ENCODE measurements at places on chromosomes 6 and 20.

- DNase-seq, result no peak
Measured at GRCh38 chr20:38665094-38665493, 59.2 kb upstream of the SLC32A1 start.

DNA sequence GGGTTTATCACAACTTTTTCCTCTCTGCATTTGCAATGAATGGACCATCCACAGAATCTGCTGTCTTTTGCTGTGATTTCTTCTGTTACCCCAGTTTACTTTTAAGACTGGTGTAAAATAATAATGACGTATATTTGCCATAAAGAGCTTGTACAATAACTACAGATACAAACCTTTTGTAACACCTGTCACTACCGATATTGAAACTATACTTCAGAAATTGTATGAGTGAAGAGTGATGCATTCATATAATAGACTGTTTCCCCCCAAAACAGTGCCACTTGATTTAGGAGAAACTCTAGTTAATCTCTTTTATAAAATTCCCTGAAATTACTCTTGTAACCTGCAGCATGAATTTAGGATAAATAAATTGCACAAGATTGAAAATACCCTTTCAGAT, 26.4 kb upstream of the PIM1 start:
- no peak for DNase-seq

DNA sequence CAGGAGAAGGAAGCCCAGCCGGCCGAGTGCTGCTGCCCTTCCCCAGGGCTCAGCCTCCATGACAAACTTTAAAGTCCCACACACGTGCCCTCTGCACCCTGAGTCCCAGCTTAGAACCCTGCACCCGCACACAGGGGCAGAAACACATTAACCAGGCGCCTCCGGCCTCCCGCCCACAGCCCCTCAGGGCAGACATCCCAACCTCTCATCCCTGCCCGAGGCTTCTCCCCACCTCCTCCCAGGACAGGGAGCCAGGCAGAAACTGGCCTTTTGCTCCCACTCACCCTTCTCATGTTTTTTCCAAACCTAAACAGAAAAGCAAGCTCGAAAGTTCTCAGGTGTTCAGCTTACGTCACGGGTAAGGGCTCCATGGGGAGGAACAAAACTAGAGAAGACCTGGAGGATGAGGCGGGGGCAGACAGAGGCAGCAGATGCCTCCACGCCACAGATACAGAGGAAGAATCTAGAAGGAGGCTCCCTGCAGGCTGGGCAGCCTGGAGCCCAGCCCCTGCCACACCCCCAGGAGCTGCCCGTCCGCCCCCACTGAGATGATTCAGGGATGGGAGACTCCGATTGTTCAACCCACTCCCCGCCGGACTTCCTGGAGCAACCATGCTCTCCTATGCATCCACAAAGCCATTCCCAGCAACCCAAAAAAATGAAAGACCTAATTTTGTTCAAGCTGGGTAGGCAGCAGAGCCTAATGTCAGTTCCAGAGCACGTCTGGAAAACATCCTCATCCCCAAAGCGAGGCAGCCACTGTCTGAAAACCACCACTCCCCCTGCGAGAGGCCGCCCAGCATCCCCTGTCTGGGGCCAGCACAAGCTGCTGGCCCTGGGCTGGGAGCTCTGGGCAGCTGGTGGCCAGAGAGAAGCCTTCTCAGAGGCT, 8.8 kb downstream of the KCNQ2 start:
- DNase-seq, result no peak

DNA sequence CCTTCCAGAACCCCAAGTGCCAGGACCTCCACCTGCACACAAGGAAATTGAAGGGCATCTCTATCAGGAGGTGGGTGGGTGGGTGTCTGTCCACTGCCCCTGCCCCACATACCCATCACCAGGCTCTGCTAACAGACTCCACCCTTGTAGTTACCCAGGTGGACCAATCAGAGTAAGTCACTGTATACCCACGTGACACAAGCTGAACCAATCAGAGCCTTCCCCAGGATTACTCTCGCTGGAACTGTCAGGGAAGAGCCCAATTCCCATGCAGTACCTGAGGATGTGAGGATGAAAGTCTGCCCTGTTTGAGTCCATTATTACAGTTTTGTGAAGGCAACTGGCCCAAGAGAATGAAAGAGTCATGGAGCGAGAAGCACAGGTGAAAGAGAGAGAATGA, 4.2 kb downstream of the OCSTAMP start:
- no peak for DNase-seq

- DNase-seq, result no peak
Measured at GRCh38 chr6:163341224-163342061, 73.1 kb upstream of the QKI start.

- DNase-seq, result no peak
Measured at GRCh38 chr6:149499066-149499465, 14.3 kb upstream of the ZC3H12D start.

GRCh38 chr6:5435449-5435848, 174.1 kb downstream of the FARS2 start:
- DNase-seq, result no peak

DNA sequence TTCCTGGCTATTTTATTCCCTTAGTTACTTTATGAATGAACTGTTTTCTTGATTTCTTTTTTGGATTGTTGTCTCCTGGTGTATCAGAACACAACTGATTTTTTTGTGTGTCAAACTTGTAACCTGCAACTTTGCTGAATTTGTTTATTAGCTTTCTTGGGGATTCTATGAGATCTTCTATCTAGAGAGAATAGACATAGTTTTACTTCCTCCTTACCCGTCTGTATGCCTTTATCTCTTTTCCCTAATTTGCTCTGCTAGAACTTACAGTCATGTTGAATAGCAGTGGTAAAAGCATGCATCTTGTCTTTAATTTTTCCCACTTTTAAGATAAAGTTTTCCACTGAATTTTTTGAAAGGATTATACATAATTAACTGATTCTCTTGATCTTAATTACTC, 13.2 kb downstream of the RNF146 start:
- no peak for DNase-seq

DNA sequence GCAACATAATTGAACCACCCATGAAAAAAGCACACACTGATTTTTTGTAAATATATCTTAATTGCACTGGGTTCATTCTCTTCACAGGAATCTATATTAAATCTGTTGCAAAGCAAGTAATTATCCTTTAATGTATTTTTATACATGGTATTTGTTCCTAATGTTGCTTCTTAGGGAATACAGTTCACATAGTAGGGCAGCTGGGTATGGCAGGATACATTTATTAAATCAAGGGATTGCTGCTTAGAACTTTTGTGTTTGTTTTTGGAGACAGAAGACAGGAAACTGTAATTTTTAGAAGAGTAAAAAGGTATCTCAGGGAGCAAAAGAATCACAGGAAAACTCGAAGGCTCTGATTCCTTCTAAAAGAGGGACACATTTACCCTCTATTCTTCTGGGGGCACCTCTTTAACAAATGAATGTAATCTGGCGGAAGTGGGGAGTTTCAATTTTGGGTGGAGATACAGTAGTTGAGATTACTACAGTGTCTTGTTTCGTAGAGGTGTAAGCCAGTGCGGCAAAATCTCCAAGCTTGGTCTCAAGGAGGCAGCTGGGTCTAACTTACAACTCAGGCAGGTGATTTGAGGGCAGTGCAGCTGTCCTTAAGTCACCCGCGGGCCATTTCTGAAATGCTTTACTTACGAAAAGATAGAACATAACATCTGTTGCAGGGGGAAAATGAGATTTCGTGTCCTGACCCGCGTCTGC, 812 bp upstream of the SMIM13 start:
- peak; percentile 4 for DNase-seq

GRCh38 chr6:87575423-87575822, 14.4 kb downstream of the RARS2 start:
- DNase-seq, result no peak

DNA sequence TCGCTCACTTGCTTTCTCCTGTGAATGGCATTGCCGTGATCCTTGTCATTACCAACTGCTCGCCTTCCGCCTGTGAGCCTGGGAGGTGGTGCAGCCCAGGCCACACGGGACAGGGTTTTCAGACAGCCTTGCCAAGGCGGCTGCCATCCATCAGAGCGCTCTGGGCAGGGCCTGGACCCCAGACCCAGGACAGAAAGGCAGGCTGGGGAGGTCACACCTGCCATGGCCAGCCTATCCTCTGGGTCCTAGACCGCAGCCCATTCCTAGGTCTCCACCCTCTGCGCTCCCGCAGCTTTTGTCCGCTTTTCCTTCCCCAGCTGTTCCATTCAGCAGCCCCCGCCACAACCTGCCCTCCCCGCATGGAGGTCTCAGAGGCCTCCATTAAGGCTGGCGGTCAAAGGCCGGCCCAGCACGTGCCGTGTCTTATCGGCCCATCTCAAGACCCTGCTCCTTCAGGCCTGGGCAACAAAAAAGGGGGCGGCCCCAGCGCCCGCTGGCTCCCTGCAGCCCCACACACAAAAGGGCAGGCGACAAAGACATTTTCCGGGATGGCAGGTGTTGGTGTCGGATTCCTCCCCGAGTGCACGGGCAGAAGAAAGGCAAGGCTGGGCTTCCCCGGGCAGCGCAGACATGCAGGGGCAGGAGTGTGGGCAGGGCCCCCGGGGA, 28.1 kb downstream of the INSM1 start:
- DNase-seq, result no peak

DNA sequence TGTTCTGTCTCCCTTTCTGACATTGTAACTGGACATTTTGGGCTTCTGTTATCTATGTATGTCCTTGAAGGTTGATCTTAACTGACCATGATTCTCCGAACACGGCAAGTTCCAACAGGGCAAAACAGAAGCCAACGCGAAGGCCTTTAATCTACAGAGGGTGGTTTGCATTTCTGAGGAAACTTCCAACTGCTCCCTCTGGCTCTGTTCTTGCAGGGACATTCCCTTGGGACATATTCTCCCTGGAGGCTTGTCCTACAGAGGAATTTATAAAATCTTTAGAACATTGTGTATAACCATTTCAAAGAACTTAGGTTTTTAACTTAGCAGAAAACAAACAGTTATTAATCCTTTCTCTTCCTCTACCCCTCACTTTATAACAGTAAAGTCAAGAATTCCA, 189.0 kb upstream of the CDYL start:
- DNase-seq, result no peak

GRCh38 chr20:49187330-49187850, 744 bp downstream of the STAU1 start:
- peak; percentile 5 for DNase-seq

DNA sequence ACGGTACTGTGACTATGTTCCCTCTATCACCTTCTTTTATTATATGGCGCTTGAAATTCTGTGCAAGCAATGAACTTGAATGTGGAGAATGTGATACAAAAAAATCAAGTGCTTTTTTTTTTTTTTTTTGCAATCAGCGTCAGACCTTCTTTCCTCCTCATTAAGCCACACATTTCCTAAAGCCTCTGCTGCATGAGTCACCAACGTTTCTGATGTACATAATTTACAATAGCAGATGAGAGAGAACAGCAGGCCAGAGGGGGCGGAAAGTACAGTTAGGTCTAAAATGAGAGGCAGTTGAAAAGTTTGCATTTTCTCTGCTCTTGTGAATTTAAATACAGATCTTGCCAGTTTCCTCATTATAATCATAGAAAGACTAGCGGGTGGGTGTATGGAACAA, 114.6 kb upstream of the RIPOR2 start:
- no peak for DNase-seq

- DNase-seq, result no peak
Measured at GRCh38 chr6:34305982-34306708, 57.3 kb upstream of the SMIM29 start.

DNA sequence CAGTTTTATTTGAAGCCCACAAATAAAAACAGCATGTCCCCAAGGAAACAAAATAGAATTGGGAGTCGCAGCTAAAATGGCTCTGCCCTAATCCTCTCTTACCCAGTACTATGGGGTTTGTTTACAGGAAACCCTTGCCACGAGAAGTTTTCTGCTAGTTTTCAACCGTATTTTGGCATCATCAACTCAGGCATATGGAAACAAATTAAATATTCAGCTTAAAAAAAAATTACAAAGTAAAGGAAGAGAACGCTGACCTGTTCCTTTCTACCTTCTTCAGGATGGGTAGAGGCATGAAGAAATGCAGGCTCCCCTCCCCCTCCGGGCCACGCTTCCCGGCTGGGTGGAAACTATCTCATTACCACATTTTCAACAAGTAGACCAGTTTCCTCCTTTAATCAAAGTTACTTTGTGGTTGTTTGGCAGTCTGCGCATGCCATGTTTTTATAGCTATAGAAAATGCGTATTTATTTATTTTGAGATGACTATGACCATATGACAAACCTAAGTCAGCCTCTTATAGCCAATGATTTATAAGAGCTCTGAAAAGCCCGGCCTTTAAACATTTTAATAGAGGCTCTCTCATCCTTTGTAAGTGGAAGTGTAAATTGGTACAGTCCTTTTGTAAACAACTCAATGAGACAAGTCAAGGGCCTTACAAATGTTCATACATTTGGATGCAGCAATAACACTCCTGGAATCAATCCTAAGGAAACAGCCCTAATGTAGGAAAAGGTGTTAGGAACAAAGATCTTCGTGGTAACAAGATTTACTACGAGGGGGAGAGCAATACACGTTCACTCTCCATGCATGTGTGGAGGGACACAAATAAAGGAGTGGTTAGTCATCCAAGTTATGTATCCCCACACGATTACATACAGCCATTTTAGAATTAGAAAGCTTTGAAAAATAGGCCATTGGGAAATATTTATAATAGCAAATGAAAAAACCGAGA, 16.1 kb upstream of the ZNF217 start:
- peak; percentile 48 for DNase-seq

DNA sequence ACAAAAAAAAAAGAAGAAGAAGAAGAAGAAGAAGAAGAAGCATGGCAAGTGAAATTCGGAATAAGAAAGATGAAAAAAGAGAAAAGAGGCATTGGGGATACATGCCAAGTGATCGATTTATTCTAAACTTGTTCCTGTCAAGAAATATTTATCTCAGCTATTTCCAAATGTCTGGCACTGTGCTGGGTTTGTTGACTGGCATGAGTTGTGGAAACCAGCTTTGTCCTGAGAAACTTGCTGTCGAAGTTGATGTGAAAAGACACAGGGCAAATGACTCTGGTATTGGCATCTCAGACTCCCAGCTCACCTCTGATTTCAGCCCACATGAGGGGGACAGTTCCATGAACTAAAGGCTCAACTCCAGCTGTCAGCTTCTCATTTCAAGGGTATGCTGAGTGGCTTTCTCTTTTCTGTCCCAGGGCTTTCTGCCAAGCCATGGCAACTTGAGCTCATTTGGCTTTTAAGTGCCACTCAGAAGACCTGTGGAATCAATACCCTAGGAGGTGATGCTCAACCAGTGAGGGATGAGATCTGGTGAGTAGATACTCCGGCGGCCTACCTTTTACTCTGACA, 253.3 kb upstream of the JAG1 start:
- DNase-seq, result no peak
